ENCODE measurements at places on chromosomes 2 and 18. TPM values are rescaled to one million over a fixed set of nuclear protein-coding genes. Genes with fewer than 3 reads are reported as not detected.

The RUFY4 gene
- not detected for total RNA-seq

The ZNF407 gene
- 6.8 TPM for total RNA-seq

The NYAP2 gene
- not detected for total RNA-seq

The ITGB6 gene
- not detected for total RNA-seq

The IAH1 gene
- total RNA-seq, result 19.8 TPM

The OSBPL1A gene
- 77.1 TPM for total RNA-seq

The CXCR1 gene
- total RNA-seq, result not detected

The CHRNG gene
- total RNA-seq, result not detected

The UGT1A5 gene
- total RNA-seq, result not detected

The CNGA3 gene
- not detected for total RNA-seq

The FLACC1 gene
- total RNA-seq, result 0.80 TPM

The DHRS9 gene
- total RNA-seq, result not detected

The CCDC141 gene
- total RNA-seq, result 21.6 TPM

The TMEM169 gene
- total RNA-seq, result 2.5 TPM

The IHH gene
- total RNA-seq, result not detected

The YES1 gene
- total RNA-seq, result 94.3 TPM

The IL1RN gene
- total RNA-seq, result not detected

The RAB10 gene
- total RNA-seq, result 136 TPM

The CIB4 gene
- not detected for total RNA-seq

The POTEC gene
- total RNA-seq, result 0.07 TPM

The RAB31 gene
- 39.3 TPM for total RNA-seq

The KCNS3 gene
- 20.5 TPM for total RNA-seq

The IL1B gene
- not detected for total RNA-seq

The RNASEH1 gene
- 40.8 TPM for total RNA-seq

The DNAJC5G gene
- total RNA-seq, result 1.4 TPM

The PXDN gene
- total RNA-seq, result 131 TPM

The KIAA2012 gene
- not detected for total RNA-seq

The CREG2 gene
- total RNA-seq, result 2.2 TPM

The STPG4 gene
- total RNA-seq, result 0.28 TPM

The LONRF2 gene
- total RNA-seq, result 0.42 TPM

The EMILIN1 gene
- 2.9 TPM for total RNA-seq

The DSG4 gene
- total RNA-seq, result not detected

The RAD51AP2 gene
- total RNA-seq, result 0.08 TPM

The FKBP1B gene
- total RNA-seq, result 50.8 TPM

The MC5R gene
- total RNA-seq, result 0.31 TPM

The KCNE4 gene
- total RNA-seq, result not detected

The MC2R gene
- total RNA-seq, result not detected

The RAX gene
- 0.52 TPM for total RNA-seq

The TLX2 gene
- 0.17 TPM for total RNA-seq

The ALPI gene
- total RNA-seq, result not detected

The MOCOS gene
- total RNA-seq, result 6.5 TPM

The SLC5A7 gene
- total RNA-seq, result 0.15 TPM

Measured in H1 (cell line).